ENCODE measurements at places on chromosomes 4 and X.

GRCh38 chr4:1179089-1179441 lies 6.7 kb upstream of the SPON2 start:
- no peak for DNase-seq

GRCh38 chr4:185247151-185247550 lies 37.8 kb downstream of the SNX25 start:
- no peak for DNase-seq

GRCh38 chr4:99027304-99027703 lies 31.8 kb downstream of the METAP1 start:
- DNase-seq = no peak

- no peak for DNase-seq
These were observed 119.6 kb downstream of the CBLL2 start for GRCh38 chrX:22392133-22392948.

DNA sequence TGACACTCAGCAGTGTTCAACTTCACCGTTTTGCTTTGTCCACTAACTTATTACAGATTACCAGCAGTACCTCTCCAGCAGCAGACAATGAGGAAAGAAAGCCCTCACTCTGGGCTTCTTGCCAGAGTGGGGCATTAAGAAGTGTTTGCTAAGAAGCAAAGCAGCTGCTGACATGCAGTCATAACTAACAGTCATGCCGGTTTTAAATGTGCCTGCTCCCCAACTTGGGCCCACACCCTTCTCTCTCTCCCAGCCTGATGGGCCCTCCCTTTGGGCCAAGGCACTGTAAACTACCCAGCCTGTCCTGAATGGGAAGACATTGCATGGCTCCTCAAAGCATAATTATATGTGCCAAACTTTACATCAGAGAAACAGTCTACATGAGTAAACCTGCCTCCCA lies 54.6 kb upstream of the HHIP start:
- DNase-seq = no peak

DNA sequence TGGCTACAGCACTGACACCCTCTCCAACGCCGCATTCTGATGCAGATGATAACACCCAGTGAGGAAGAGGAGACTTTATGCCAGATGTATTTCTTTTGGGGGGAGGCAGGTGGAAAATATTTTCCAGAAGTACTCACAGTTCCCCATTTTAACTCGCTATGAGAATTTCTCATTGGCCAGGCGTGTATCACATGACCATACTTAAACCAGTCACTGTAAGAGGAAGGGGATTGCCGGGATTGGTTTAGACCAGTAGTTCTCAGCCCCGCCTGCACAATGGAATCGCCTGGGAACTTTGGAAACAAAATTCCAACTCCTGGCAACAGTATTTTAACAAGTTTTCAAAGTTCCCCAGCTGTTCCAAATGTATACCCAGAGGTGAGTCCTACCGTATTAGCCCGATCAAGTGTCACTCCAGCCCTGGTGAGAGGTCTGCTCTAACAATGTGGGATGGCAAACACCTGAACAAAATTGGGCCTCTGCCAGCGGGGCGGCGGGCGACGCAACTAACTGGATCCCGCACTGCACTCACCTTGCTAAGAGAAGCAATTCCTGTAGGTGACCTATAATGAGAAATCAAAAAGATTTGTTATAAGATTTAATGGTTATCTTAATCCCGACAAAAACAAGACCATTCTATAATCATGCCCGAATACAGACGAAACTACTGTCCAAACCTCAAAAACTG lies 2.9 kb upstream of the MSL3 start:
- no peak for DNase-seq

- DNase-seq = no peak
These were observed 467.7 kb downstream of the NKX6-1 start for GRCh38 chr4:84031401-84031800.

- no peak for DNase-seq
These were observed 328.4 kb downstream of the PAPSS1 start for GRCh38 chr4:107391630-107392028.

DNA sequence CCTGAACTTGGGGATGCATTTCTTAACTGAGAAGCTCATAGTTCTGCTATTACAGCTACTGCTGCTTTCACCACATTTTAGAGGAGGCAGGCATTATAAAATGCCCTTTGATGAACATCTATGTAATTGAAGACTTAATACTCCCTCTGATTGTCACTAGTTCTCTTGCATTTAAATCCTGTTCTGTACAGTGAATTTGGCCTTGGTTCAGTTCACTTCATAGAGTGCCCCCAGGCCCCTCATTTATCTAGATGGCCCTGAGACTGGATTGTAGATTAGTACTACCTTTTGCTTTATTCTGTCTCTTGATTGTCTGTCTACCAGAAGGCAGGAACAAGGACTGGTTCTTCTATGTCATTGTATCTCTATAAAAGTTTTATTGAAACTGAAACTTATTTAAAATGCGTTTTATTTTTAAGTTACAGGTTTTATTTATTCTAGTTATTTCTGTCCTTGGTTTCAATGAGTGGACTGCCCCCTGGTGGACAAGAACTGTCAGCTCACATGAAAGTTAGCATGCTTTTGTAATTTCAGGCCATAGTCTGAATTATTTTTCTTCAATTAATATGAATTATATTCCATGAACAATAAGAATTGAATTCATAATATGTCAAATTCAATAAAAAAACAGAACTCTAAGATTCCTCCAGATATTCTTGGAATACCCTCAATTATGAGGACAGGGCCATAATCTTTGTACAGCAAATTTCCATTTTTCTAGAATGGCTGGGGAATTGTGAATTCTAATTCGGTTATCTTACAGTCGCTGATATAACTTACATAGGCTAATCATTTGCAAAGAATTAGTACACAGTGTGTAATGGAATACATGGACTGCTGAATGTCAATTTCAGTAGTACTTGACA lies 47.2 kb upstream of the TMEM33 start:
- no peak for DNase-seq

DNA sequence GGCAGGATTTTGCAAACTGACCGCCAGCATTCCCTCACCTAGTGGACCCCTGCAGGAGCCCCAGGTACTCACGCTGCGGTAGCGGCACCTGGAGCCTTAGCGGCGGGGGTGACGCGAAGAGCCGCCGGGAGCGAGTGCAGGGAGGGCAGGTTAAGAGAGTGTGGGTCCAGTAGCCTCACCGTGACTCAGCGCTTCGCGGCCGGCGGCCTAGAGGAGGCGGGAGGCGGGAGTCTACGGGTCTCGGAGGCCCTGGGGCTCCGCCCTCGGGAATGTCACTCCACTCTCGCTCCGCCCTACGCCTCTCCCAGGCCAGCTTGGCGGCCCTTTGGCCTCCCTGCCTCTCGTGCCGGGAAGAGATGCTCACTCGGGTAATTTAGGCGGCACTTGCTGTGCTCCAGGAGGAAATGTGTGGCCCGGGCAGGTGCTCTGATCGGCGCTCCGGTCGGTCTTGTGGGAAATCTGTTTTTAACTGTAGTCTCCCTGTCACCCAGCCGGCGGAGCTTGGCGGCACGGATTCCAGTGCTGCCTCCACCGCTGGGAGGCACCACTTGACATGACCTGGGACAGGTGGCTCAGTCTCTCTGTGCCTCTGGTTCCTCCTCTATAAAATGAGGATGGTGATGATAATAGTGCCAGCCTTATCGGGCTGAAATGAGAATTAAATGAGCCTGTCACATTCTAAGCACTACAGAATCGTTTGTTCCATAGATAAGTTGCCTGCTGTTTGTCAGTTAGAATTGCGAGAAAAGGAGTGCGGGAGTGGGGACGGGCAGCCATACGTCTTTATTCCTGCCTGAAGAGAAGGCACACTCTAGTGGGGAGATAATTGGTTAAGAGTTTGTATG lies at the start of gene PIR:
TSS of gene PIR (minus strand) at position 216 of the 845 bp plus-strand sequence. CDS start 2,076 bp downstream, outside the sequence.
- DNase-seq = peak; percentile 35

GRCh38 chr4:65658117-65658516 lies 12.2 kb downstream of the EPHA5 start:
- no peak for DNase-seq

DNA sequence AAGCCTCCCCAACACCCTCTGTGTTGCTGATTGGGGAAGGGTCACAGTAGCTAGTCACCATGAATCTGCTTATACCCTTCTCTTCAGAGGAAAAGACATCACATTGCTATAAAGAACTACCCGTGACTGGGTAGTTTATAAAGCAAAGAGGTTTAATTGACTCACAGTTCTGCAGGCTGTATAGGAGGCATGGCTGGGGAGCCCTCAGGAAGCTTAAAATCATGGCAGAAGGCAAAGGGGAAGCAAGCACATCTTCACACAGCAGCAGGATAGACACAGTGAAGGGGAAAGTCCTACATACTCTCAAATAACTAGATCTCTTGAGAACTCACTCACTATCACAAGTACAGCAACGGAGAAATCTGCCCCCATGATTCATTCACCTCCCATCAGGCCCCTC lies 229.4 kb upstream of the FTHL17 start:
- DNase-seq = no peak

DNA sequence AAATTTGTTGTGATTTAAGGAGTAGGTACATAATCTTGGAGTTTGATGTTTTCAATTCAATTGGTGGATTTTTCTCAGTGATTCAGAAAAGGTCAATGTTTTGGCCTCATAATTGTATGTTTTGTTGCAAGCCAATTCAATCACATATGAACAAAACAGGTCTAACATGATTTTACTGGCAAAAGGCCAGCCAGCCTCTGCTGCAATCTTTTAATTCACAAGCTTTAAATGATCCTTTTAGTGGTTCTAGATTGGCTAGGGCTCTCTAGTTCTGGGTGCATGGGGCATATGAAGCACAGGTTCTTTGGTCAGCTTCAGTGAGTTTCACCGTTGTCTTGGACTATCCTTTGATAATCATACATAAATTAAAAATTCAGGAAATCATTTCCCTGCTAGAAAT lies 19.2 kb upstream of the SLC6A14 start:
- no peak for DNase-seq

DNA sequence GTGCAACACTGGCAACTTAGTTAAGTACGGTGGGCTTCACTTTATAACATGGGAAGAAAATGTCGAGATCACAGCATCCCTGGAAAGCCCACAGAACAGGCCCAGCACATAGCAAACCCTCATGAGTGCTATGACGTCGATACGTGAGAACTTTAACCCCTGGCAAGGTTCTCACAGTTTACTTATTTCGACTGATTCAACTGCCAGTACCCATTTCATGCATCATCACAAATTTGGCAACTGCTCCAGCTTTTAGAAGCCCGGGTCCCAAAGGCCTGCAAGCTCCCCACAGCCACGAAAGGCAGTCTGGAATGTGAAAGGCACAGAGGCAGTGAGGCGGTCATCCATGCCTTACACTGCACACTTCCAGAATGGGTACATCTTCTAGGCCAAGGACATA lies 41.2 kb downstream of the RELL1 start:
- DNase-seq = no peak

DNA sequence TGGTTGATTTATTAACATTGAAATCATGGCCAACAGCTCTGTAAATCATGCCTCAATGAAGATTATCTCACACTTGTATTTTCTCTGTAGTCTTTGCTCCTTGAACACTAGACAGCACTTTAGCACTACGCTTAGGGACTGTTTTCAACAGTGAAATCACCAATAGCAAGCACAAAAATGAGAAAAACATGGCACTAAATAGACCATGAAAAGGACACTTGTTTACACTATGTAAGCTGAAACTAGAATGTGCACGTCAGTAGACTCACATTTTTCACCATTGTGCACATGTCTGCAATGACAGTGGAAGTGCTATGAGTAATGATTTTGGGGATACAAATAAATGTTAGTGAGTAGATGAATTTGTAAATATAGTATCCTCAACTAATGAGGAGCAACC lies 3.1 kb downstream of the BMP2K start:
- no peak for DNase-seq

GRCh38 chr4:27635936-27636913 lies 775.6 kb downstream of the STIM2 start:
- no peak for DNase-seq

- no peak for DNase-seq
These were observed 154.8 kb upstream of the ZFP42 start for GRCh38 chr4:187840814-187841213.

- DNase-seq = no peak
These were observed 114.9 kb downstream of the ZNF827 start for GRCh38 chr4:145823743-145824142.

- no peak for DNase-seq
These were observed 41.8 kb downstream of the RPS6KA3 start for GRCh38 chrX:20224814-20225487.

GRCh38 chr4:75705198-75705977 lies 19.0 kb upstream of the USO1 start:
- no peak for DNase-seq

GRCh38 chrX:69299285-69299684 lies 134.0 kb upstream of the PJA1 start:
- DNase-seq = no peak

- no peak for DNase-seq
These were observed at the start of gene CXXC4 for GRCh38 chr4:104494822-104495559. Gene CXXC4, minus strand, starts transcription at chr4:104494894. Its CDS starts 3,092 bp downstream, at chr4:104491802.

DNA sequence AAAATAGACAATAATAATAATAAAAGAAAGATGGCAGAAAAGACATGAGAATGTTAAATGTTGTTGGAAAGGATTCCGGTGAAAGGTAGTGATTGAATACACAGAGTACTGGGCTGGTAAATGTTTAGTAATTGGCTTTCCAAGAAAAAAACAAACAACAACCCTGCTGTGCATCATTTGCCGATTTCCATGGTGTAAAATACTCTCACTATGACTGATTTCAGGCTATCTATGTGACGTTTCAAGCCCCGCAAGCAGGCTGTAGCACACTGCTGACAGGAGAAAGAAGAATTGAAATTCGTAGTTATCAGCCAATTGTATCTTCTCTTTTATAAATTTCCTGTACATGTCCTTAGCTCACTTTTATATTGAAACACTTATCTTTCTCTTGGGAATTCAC lies 13.6 kb upstream of the SEPTIN6 start:
- no peak for DNase-seq

DNA sequence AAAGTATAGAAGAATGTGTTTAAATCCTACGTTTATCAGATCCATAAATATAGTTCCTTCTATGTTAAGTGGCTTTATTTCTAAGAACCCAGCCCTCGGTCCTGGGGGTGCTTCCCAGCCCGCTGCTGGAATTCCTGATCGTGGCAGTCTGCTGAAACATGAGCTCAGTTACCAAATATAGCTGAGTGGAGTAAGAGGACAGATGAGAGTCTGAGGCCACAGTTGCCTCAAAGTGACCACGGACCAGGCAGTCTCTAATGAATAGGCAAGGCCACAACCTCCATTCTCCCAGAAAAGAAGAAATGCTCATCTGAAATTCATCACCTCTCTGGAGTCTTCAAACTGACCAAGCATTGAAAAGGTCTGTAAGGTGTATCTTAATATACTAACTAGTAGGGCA lies at the start of gene PALLD:
TSS of gene PALLD (plus strand) at position 219 of the 400 bp plus-strand sequence.
- DNase-seq = no peak

DNA sequence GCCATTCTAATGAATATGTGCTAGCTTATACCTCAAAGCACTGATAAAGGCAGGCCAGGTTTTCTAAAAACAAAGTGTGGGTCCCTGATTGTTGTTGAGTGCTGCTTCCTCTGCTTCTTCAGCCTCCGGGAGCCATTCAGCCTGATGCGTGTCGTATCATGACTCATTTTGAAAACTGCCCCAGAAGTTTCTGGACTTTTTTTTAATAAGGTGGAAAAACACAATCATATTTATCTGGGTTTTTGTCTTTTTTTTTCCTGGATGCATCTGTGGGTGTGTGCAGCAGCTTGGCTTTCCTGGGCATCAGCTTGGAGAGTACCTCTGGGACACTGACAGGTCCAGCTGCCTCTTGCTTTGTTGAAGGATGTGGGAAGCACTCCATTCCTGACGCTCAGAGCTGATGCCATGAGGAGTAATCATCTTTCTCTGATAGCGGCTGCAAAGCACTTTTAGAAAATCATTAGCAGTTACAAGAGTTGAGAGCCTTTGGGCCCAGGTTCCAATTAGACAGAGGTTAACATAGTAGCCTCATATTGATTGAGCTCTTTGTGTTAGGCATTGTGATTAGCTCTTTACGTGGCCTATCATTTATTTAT lies 66.9 kb downstream of the PARM1 start:
- DNase-seq = no peak

- no peak for DNase-seq
These were observed 69.9 kb downstream of the COX7B2 start for GRCh38 chr4:46839128-46839527.

All from iPS DF 19.7 (cell line).